ENCODE measurements at places on chromosomes 2 and 18.

GRCh38 chr2:144515696-144516410 lies 4.1 kb downstream of the ZEB2 start:
- no peak for DNase-seq

DNA sequence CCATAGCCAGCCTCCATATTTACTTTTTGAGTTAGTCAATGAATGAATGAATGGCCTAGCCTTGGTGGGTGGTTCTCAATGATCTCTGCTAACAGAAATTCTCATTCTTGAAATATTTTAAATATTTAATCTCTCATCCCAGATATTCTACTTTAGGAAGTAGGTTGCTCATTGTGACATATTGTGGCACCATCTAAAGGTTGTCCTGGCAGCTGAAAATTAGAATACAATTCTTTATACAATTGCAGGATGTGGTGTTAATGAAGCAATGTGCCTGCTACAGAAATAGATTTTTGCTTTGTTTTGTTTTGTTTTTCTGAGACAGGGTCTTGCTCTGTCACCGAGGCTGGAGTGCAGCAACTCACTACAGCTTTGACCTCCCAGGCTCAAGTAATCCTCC lies 35.8 kb downstream of the SCG2 start:
- no peak for DNase-seq

DNA sequence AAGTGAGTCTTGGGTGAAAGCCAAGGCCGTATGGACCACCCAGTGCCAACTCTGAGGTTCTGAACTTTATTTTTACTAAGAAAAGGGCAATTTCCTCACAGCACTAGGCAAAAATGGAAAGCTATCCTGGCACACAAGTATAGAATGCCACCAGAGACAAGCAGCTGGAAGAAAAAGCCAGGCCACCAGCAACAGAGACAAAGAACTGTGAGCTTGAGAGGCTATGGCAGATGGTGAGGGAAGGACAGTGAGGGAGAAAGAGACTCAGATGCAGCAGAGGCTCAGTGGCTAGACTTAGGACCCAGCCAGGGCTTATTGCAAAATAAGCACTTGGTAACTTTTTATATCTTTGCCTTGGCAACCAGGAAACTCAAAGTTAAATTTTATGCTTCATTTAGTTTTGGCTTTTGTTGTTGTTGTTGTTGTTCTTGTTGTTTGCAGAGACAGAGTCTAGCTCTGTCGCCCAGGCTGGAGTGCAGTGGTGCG lies 78.0 kb upstream of the BZW1 start:
- DNase-seq = no peak

GRCh38 chr2:180367815-180368214 lies 360.7 kb upstream of the CWC22 start:
- DNase-seq = no peak

DNA sequence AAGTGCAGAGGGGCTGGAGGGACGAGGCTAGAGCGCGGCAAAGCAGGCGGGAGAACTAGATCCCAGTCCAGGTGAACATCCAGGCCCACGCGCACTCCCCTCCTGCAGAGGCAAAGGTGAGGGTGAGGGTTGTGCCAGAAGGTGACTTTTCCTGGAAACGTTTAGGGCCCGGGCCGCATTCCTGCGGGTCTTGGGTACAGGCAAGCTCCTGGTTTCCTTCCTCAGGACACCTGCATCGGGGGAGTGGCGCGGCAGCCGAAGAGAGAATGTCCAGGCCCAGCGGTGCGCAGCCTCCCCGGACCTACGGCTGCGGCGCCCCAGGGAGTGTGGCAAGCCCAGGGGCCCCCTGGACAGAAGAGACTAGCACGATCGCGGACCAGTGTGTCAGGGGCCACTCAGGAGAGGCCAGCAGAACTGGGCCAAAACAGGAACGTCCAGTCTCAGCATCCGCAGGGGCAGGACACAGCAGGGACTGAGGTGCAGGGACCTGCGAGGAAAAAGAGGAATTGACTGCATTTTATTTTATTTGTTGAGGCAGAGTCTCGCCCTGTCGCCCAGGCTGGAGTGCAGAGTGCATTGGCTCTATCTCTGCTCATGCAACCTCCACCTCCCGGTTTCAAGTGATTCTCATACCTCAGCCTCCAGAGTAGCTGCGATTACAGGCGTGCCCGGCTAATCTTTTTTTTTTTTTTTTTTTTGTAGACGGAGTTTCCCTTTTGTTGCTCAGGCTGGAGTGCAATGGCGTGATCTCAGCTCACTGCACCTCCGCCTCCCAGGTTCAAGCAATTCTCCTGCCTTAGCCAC lies 8.7 kb upstream of the IMPA2 start:
- DNase-seq = no peak

- no peak for DNase-seq
Measured at GRCh38 chr2:5519286-5519685, 172.9 kb upstream of the SOX11 start.

DNA sequence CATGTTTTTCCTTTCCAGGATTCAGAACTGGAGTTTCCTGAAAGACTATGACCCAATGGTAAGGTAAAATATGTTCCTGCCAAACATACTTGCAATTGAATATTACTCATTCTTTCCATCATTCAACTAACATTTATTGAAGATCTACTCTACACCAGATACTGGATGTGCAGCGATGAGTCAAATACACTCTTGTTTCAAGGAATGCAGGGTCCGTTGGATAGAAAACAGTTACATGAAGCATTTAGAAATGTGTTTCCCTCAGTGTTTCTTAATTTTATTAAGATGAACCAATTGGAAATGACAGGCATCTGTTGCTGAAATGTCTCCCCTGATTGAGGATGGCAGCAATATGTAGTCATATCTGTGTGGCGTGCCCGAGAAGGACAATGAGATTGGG lies 14.8 kb upstream of the SLC66A3 start:
- no peak for DNase-seq

GRCh38 chr2:171529914-171530313 lies 7.6 kb downstream of the CYBRD1 start:
- no peak for DNase-seq

DNA sequence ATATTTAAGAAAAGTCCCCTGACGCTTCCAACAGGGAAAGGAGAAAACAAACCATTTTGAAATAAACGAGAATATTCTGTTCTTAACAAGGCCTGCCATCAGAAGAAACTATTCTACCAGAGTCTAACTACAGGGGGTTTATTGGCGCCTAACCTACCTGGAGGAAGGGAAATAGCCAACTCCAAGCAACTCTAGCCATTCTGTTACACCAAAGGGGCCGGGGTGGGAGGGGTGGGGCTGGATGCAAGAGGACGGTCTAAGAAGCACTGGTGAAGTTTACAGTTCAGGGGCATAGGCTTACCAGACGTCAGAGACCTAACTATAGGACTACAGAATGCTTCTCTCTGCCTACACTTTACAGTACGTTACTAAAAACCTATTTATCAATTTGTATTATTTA lies 60.5 kb upstream of the GALNT5 start:
- DNase-seq = no peak

Measured in iPS DF 19.7 (cell line).